ENCODE measurements at places on chromosomes 16 and 17. TPM values are rescaled to one million over a fixed set of nuclear protein-coding genes. Genes with fewer than 3 reads are reported as not detected.

OTOA gene
- 0.09 TPM for polyA plus RNA-seq

WFIKKN2 gene
- polyA plus RNA-seq: 1.1 TPM

SLC5A11 gene
- 5.8 TPM for polyA plus RNA-seq

TBC1D3K gene
- not detected for polyA plus RNA-seq

SLC13A5 gene
- 4.9 TPM for polyA plus RNA-seq

ZNF750 gene
- polyA plus RNA-seq: 2.7 TPM

CDYL2 gene
- 7.8 TPM for polyA plus RNA-seq

TNFRSF13B gene
- not detected for polyA plus RNA-seq

PPP1R1B gene
- polyA plus RNA-seq: 9.1 TPM

NOXO1 gene
- polyA plus RNA-seq: 1.2 TPM

CNTNAP1 gene
- polyA plus RNA-seq: 9.4 TPM

FLYWCH2 gene
- polyA plus RNA-seq: 33.2 TPM

MT1F gene
- polyA plus RNA-seq: 53.1 TPM

NECAB2 gene
- 3.2 TPM for polyA plus RNA-seq

CDH11 gene
- 204 TPM for polyA plus RNA-seq

KRTAP4-5 gene
- polyA plus RNA-seq: not detected

KRTAP2-2 gene
- not detected for polyA plus RNA-seq

KRT33A gene
- polyA plus RNA-seq: not detected

TMEM220 gene
- 16.4 TPM for polyA plus RNA-seq

C17orf50 gene
- not detected for polyA plus RNA-seq

HNF1B gene
- polyA plus RNA-seq: 136 TPM

PRR35 gene
- 16.5 TPM for polyA plus RNA-seq

ALDOC gene
- 29.6 TPM for polyA plus RNA-seq

OR1F1 gene
- polyA plus RNA-seq: not detected

TMEM256 gene
- polyA plus RNA-seq: 104 TPM

KRTAP3-2 gene
- polyA plus RNA-seq: not detected
